ENCODE measurements at places on chromosomes 1 and 21.
A peak's percentile ranks its signal among the peaks of the same experiment; 100 is the strongest.

DNA sequence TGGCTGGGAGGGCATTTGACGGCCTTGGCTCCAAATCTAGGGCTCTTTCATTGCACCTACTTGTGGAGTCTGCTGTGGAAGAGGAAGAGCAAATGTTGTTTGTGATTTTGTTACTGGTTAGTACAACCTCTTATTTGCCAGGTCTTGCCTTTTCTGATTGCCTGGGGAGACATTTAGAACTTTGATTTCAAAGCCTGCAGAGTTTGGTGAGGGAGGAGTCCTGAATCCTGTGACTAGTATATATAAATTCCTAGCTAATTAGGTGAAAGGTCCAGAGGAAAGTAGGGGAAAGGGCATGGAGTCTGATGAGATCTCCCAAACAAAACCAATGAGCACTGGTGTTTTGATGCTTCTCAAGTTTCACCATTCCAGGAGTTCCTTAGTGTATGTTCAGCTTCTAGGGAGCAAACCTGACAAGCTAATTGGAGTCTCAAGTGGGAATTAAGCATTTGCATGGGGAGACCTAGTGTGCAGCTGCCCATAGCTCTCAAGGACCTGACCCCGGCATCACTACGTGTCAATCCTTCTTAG, 5.1 kb upstream of the HMGCS2 start:
- DNase-seq, result no peak

- no peak for DNase-seq
Observed at GRCh38 chr1:14347776-14348175, 250.7 kb upstream of the KAZN start.

DNA sequence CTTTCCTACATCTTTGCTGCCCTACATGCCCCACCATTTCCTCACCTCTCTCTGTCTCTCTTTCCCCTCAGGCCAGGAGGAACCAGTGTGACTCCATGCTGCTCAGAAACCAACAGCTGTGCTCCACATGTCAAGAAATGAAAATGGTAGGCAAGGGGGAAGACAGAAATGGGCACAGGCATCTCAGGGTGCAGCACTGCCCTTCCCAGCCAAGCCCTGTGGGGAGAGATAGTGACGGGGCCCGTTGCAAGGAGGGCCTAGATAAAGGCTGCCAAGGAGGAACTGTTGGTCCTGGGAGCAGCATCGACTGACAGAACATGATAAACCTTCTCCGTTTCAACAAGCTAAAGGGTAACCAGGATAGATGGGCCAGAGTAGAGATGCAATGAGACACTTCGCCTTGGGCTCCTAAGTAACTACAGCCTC, 12.5 kb upstream of the PIGC start:
- no peak for DNase-seq

DNA sequence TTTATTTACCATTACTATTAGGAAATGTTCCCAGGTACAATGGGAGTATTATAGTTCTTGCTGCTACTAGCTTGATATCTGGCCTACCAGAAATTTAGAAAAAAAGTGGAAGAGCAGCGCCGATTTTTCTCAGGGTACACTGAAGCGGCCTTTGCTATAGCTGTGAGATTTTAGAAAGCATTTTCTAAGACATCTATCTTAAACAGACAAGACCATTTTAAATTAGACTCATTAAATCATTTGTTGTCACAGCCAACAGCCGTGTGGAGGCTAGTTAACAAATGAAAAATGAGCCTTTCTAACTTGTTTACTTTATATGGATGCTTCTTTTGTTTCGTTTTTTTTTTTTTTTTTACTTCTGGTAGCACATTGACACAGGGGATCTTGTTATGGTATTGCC, 183.2 kb upstream of the ZRANB2 start:
- no peak for DNase-seq

DNA sequence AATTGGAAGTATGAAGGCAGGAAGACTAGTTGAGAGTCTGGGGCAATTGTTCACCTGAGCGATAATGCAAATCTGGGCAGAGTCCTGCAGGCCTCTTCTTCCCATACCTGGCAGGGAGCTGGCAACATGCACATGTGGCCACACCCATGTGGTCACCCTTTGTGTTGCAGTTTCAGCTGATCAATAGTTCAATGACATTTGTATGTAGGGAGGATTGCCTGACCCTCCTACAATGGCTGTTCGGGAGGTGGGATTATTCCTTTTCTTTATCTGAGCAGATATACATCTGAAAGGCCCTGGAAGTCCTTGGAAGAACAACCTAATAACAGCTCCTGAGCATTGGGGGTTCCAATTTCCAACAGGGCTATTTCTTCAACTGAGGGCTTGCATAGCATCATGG, 15.2 kb upstream of the TRIM45 start:
- DNase-seq, result no peak

DNA sequence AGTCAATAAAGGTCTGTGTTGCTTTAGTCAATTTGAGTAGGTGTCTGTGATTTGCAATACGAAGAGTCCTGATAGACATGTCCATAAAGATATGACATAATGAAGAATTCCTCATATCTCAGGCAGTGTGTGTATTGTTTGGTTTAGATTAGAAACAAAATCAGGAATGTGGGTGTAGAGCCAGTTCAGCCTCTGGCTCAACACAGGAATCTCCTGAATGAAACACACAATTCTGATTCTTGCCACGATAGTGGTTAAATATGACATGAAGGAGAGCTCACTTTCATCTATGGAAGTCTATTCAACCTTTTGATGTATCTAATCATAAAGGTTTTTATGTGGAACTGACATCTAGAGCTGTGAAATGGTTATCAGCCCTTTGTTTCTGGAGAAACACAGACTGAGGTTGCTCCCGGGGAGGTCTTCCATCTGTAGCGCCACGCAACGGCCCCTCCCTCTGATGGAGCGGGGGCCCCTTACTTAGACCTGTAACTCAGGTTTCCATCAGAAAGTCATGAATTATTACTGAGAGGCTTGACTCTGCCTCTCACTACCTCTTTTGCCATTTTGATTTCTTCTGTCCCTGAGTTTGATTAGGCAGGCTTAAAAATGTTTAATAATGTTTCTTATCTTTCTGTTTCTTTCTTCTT, 19.5 kb downstream of the TSPAN2 start:
- DNase-seq, result no peak

GRCh38 chr21:44687671-44688070, 5.7 kb upstream of the KRTAP12-1 start:
- DNase-seq, result no peak

- no peak for DNase-seq
Observed at GRCh38 chr1:27538793-27539192, 48.8 kb upstream of the WASF2 start.

GRCh38 chr1:166057650-166058049, 109.2 kb downstream of the FAM78B start:
- no peak for DNase-seq

DNA sequence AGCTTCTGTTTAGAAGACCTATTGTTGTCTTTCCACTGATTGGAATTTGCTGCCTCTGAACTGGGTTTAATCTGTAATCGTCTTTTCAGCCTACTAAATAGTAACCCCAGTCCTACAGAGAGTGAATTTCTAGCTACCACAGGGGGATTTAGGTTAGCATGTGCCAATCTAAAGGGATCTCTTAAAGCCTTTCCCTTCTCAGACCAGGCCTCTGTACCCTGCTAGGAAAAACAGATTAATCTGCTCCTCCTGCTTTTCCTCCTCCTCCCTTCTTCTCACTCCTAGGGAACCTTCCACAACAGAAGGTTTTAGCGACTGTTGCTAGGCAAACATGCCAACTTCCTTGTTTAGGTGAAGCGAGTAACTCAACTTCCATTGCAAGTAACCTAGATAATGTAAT, 1.3 kb upstream of the RC3H1 start:
- DNase-seq, result peak; percentile 63

- DNase-seq, result no peak
Observed at GRCh38 chr1:76862447-76862846, 4.8 kb upstream of the ST6GALNAC5 start.

- no peak for DNase-seq
Observed at GRCh38 chr1:59076612-59077011, 220.3 kb upstream of the FGGY start.

- no peak for DNase-seq
Observed at GRCh38 chr1:1290238-1290731, 10.0 kb downstream of the SCNN1D start.

GRCh38 chr1:154874465-154874864, 4.4 kb upstream of the KCNN3 start:
- no peak for DNase-seq
